ENCODE measurements at places on chromosomes 2 and 18.
A peak's percentile ranks its signal among the peaks of the same experiment; 100 is the strongest.

DNA sequence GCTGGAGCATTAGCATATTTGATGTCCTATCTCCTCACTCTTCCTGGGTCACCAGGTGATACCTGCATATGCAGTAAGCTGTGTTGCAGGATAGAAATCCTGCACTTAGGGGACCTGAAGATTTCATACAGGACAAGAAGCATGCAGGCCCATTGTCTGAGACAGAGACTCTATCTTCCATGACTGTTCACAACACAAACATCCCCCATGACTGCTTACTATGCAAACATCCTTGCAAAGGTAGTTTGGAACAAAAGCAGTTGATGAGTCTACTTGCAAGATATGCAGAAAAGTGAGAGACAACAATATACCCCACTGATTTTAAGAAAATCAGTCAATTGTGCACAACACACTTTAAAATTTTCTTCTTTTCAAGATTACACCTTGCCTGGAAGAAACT, 108.6 kb upstream of the ZEB2 start:
- DNase-seq, result no peak

GRCh38 chr2:201233812-201234662, 26.3 kb upstream of the CASP8 start:
- no peak for DNase-seq

GRCh38 chr2:181649436-181649979, 7.4 kb downstream of the CERKL start:
- no peak for DNase-seq

DNA sequence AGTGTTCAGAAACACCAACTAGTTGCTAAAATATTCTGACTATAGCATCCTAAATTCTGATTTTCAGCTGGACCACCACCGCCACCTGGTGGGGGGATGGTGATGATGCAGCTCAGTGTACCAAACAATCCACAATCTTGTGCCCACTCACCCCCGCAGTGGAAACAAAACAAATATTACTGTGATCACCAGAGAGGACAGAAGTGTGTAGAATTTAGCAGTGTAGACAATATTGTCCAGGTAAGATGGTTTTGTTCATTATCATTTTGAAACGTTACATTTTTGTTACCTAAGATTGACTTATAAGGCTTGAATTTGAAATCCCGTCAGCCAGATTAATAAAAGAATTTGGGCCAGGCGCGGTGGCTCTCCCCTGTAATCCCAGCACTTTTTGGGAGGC, 31.7 kb upstream of the UBXN4 start:
- peak; percentile 27 for DNase-seq

GRCh38 chr2:233795735-233796171, 17.6 kb downstream of the MROH2A start:
- no peak for DNase-seq

DNA sequence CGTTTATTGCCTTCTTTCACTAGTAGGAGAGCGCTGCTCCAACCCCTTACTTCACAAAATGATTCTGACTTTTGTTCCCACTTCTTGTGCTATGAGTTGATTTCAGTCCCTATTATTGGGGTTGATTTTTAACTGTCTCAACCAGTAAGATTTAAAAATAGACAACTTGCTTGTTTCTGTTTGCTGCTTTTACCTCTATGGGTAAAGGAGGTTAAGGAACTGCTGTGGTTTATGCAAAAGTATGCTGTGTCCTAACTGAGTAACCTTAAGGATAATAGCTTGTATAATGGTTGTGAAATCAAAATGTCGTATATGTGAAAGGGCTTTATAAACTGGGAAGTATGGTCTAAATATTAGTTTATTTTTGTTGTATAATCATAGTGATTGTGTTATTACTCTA, 22.6 kb downstream of the ALMS1 start:
- no peak for DNase-seq

DNA sequence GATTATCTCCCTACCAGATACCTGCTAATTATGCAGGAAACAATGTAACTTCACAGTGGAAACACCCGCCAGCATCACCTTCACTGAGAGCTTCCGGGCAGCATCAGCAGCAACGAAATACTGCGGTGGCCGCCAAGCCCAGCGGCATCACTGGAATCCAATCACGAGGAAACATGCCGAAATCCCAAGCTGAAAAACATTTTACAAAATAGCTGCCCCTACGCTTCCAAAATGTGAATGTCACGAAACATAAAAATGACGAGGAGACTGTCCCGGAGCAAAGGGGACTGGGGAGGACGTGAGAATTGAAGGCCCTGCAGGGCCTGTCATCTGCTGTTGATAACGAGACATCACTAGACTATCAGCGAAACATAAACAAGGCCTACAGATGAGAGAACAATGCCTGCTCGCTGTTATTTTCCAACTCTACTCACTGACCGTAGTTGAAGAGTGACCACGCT, 82.6 kb downstream of the HDAC4 start:
- DNase-seq, result no peak

GRCh38 chr2:6526093-6526824, 339.4 kb downstream of the CMPK2 start:
- peak; percentile 75 for DNase-seq

DNA sequence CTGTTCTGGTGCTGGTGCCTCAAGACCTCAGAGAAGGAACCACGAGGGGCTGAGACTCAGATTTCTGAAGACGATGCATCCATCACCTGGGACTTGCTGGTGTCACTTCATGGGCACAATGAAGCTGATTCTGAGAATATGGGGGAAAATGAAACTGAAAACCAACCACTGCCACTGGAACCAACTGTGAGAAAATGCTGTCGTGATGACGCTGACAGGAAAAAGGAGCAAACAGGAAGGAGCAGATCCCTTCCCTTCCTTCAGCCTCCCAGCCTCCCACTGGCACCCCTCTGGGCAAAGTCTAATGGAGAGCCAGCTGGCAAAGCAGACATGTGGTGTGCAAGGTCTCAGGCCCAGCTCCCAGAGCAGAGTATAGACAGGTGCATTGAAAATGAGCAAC, 109.7 kb downstream of the FOXI3 start:
- DNase-seq, result no peak

GRCh38 chr2:40546439-40547191, 94.7 kb upstream of the SLC8A1 start:
- DNase-seq, result no peak

Data from NCI-H1436 (cell line).